ENCODE measurements at places on chromosomes 3 and 15. TPM values are rescaled to one million over a fixed set of nuclear protein-coding genes. Genes with fewer than 3 reads are reported as not detected.

- peaks cover 6% of the 10 kb centered on the region for H3K4me1 ChIP-seq
- H3K27ac ChIP-seq = no peak overlapping the region
- no peak for DNase-seq
- no peaks in the 10 kb centered on the region for H3K36me3 ChIP-seq
- H3K27me3 ChIP-seq = peaks cover 30% of the 10 kb centered on the region
Measured at GRCh38 chr15:50184863-50185504, 3.0 kb downstream of the SLC27A2 start.

DNA sequence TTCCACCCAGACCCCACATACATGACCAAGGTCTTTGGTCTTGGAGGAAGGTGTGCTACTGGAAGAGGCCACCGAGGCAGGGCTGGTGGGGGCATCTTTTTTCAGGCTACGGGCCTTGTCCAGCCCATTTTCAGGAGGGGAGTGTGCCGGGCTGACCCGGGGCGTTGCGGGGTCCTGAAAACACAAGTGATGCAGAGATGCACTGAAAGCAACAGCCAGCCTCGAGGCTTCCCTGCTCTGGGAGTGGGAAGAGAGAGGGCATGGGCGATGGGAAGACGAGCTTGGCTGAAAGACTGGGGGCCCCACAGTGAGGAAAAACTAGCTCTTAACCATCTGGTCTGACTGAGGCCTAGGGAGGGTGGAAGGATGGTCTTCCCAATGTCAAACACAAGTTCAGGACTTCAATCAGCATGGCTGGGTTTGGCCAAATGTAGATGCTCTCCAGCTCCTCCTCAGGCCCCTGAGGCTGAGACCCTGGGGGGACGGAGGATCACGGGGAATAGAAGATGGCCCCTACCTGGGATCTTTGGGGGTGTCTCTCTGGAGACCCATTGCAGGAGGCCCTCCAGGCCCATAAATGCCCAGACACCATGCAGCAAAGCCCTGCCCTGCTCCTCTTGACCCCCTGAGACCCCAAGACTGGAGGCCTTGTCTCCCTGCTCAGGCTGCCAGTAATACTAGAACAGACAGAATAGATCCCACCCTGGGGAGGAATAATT lies 38.9 kb downstream of the TLE3 start:
- H3K36me3 ChIP-seq = peaks cover 59% of the 10 kb centered on the region
- no peaks in the 10 kb centered on the region for H3K27me3 ChIP-seq
- DNase-seq = no peak
- H3K27ac ChIP-seq = no peak overlapping the region

DNA sequence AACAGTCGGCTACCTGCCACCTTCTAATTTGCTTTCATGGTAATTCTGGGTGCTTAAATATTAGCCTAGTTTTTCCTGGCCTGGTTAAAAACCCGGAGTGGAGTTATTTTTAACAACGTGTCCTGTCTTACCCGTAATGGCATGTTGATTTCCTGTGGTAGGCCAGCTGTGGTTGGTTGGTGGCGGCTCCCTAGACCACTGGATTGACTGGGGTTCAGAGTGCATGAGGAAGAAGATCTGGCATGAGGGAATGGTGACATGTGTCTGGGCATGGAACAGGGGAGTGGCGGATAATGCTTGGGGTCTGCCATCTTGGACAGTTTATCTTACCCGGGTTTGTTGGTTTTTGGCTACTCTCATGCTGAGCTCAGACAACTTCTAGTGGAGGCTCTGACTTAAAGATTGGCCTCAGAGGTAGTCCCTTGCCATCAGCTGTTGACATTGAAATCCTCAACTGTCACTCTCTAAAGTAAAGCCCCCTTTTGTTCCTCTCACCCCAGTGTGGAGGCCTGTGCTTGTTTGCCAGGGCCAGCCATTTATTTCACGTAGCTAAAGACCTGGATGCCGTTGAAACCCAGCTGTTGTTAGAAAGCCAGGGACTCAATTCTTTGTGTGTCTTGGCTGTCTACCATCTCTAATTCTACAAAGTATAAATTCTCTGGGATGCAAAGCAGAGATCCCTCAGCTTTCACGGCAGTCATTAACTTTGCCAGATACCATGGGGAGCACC lies 81.6 kb downstream of the DNASE1L3 start:
- DNase-seq = no peak
- H3K4me3 ChIP-seq = no peak overlapping the region
- H3K27me3 ChIP-seq = no peaks in the 10 kb centered on the region
- no peak overlapping the region for H3K27ac ChIP-seq
- H3K36me3 ChIP-seq = peaks cover 88% of the 10 kb centered on the region
- H3K4me1 ChIP-seq = no peaks in the 10 kb centered on the region

GRCh38 chr15:68383161-68384074 lies 48.5 kb downstream of the ITGA11 start:
- H3K4me1 ChIP-seq = peaks cover 9% of the 10 kb centered on the region
- no peaks in the 10 kb centered on the region for H3K36me3 ChIP-seq
- H3K27me3 ChIP-seq = peaks cover 23% of the 10 kb centered on the region
- no peak overlapping the region for H3K4me3 ChIP-seq
- DNase-seq = no peak
- H3K27ac ChIP-seq = no peak overlapping the region

GRCh38 chr3:154889227-154889634 lies 190.9 kb upstream of the MME start:
- H3K4me1 ChIP-seq = no peaks in the 10 kb centered on the region
- no peak for DNase-seq
- no peak overlapping the region for H3K27ac ChIP-seq
- H3K27me3 ChIP-seq = no peaks in the 10 kb centered on the region
- no peaks in the 10 kb centered on the region for H3K36me3 ChIP-seq

DNA sequence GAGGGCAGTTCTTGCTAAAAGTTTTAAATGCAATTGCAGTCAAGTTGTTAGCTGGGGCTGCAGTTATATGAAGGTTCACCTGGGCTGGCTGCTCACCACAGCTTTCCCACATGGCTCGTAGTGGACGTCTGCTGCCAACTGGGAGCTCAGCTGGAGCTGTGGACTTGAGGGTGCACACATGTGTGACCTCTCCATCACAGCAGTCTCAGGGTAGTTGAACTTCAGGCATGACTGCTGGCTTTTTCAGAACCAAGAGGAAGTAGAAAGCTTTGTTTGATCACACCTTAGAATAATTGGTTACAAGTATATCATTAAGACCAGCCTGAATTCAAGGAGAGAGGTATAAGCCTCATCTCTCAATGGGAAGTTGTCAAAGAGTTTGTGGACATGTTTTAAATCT lies 74.1 kb downstream of the CHL1 start:
- no peaks in the 10 kb centered on the region for H3K27me3 ChIP-seq
- no peak for DNase-seq
- no peak overlapping the region for H3K4me3 ChIP-seq
- H3K36me3 ChIP-seq = no peaks in the 10 kb centered on the region

DNA sequence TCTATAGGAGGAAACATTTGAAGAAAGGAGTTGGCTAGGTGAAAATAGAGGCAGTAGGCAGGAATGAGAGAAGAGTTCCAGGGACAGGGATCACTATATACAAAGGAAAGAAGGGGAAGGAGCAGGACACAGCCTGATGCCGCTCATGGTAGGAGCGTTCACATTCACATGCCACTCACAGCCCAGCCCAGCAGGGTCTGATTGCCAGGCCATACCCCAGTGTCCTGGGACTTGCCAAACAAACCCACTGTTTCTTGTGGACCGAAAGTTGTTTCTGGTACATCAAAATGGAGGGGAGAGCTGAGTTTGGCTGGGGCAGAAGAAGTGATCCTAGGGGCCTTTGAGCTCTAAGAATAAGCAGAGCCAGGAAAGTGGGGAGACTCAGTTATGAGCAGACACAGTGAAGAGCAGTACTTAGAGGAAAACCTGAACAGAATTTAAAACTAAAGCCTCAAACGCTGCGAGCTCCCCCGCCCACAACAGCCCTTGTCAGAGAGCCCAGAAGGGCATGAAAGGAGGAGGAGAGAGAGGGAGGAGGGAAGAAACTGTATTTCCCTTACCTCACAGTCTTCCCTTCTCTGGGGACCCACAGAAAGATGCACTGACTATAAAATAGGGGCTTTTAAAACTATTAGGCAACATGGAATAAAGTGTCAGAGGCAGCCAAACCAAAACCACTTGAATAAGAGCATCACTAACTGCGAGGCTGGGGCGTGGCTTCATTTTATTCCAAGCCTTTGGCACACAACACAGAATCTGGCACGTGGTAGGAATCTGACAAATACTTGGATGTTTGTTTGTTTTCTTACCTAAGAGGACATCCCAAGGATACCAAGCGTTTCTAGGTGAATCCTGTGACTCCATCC lies 129.0 kb downstream of the RPL22L1 start:
- H3K27ac ChIP-seq = peak overlapping the region; percentile 79
- H3K27me3 ChIP-seq = no peaks in the 10 kb centered on the region
- peaks cover 57% of the 10 kb centered on the region for H3K4me1 ChIP-seq
- H3K4me3 ChIP-seq = peak overlapping the region; percentile 13
- no peak for DNase-seq

- no peaks in the 10 kb centered on the region for H3K4me1 ChIP-seq
- no peak overlapping the region for H3K4me3 ChIP-seq
- DNase-seq = no peak
- H3K36me3 ChIP-seq = no peaks in the 10 kb centered on the region
Measured at GRCh38 chr3:64766440-64766839, 78.6 kb upstream of the ADAMTS9 start.

DNA sequence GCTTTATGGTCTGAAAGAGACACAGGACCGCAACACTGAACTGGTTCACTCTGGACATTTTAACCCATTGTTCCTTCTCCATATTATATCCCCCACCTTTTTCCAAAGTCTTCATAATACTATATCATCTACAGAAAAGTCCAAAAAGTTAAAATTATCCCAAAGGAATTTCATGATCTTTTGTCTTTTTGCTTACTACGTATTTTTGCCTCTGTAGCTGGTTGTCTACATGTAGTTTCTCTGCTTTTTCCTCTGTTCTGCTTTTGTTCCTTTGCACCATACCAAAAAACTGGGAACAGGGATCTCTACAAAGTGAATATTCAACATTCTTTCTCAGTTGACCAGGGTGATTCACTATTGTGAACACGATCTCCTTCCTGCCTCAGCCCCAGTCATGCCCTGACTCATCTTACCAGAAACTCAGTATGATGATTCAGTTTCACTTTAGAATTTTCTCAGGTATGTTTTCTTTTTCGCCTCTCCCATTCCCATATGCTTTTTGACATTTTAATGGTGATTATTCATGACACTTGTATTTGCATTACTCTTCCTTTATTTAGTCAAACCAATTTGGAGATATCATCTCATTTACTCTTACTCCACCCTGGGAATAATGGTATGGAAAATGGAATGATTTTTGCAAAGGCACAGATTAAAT lies 14.5 kb downstream of the EMC4 start:
- H3K27ac ChIP-seq = peak overlapping the region; percentile 94
- H3K4me3 ChIP-seq = peak overlapping the region; percentile 45
- H3K27me3 ChIP-seq = no peaks in the 10 kb centered on the region
- H3K4me1 ChIP-seq = peaks cover 25% of the 10 kb centered on the region

Gene CFAP100
- not detected for polyA plus RNA-seq

Gene RBP2
- polyA plus RNA-seq = not detected

Gene DLL4
- not detected for polyA plus RNA-seq

Gene MORC1
- not detected for polyA plus RNA-seq

Gene NANOGP8
- polyA plus RNA-seq = not detected

Gene CILP
- polyA plus RNA-seq = 0.03 TPM

Gene DUT
- polyA plus RNA-seq = 79.8 TPM

Measured in keratinocyte (primary cell).